ENCODE measurements at places on chromosomes 3 and 15. TPM values are rescaled to one million over a fixed set of nuclear protein-coding genes. Genes with fewer than 3 reads are reported as not detected.
A peak's percentile ranks its signal among the peaks of the same experiment; 100 is the strongest.

Gene PLA2G4F
- 0.05 TPM for total RNA-seq

DNA sequence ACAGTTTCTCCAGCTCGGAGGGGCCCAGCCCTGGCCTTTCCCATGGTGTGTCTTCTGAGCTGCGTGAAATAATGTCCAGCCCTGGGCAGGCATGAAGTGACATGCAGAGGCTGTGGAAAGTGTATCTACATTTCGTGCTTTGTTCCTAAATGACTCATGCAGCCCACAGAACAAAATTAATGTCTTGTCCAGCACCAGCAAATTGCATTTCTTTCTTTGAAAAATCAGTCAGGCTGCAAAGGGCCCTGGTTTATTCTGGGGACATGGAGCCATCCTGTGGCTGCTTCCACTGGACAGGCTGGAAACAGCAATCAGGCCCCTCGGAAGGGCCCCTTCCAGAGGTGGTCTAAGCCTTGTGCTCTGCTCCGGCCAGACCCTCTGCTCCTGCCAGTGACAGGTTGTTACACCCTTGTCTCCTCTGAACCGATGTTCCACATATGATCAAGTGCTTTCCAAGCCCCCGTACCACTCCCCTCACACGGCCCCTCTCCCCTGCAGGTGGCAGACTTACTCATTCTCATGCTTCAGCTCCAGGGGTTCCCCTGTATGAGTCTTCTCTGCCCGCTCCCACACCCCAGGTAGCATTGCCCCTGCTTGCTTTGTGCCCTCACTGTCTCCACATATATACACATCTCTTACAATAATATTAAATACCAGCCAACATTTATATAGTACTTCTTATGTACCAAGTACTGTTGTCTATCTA lies 33.7 kb downstream of the CRYGS start:
- no peak overlapping the region for H3K4me3 ChIP-seq
- H3K27me3 ChIP-seq: peaks cover 39% of the 10 kb centered on the region
- H3K27ac ChIP-seq: no peak overlapping the region
- no peaks in the 10 kb centered on the region for H3K36me3 ChIP-seq

DNA sequence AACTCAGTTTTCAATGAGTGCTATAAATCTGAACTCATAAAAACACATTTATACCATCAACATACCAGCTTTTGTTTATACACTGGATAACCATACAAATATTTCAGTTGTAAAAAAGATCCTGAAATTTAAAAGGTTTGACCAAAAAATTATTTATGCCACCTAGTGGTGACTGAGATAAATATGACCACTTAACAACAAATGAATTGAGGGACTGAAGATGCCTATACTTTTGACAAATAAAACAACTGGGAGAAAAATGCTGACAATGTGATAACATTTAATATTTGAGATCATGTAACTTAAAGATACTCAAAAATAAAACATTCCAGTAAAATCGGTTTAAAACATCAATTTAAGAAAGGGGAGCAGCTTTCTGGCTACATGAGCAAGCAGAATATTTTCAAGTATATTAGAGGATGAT lies 30.4 kb downstream of the ATG3 start:
- H3K4me1 ChIP-seq: no peaks in the 10 kb centered on the region
- H3K36me3 ChIP-seq: peaks cover 30% of the 10 kb centered on the region
- DNase-seq: peak; percentile 6
- no peak overlapping the region for H3K4me3 ChIP-seq
- no peak overlapping the region for H3K27ac ChIP-seq

Gene FBXW12
- total RNA-seq: not detected

DNA sequence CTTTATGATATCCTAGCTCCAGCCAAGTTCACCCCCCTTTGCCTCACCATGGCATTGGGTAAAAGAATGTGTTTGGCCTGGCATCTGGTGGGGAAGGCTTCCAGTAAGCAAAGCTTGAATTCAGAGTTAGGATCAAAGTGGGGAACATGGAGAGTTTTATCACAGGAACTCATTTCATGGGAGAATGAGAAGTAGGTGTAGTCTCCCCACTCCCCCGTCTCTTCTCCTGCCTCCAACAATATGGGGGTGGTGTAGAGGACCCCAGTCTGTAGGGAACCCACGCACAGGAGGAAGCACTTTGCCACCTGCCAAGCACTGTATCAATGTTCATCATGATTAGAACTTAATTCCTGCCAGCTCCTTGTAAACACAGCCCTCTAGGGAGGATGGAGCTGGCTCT lies 200.5 kb downstream of the UACA start:
- no peaks in the 10 kb centered on the region for H3K4me1 ChIP-seq
- H3K27ac ChIP-seq: no peak overlapping the region
- no peaks in the 10 kb centered on the region for H3K36me3 ChIP-seq
- no peak overlapping the region for H3K4me3 ChIP-seq

Gene FILIP1L
- 0.17 TPM for total RNA-seq

Gene IP6K1
- 30.6 TPM for total RNA-seq
